RPMI7951 (cell line): ENCODE measurements at places on chromosomes 6 and 20.
A peak's percentile ranks its signal among the peaks of the same experiment; 100 is the strongest.

GRCh38 chr20:51497542-51498467, 44.7 kb downstream of the NFATC2 start:
- peak; percentile 76 for DNase-seq

DNA sequence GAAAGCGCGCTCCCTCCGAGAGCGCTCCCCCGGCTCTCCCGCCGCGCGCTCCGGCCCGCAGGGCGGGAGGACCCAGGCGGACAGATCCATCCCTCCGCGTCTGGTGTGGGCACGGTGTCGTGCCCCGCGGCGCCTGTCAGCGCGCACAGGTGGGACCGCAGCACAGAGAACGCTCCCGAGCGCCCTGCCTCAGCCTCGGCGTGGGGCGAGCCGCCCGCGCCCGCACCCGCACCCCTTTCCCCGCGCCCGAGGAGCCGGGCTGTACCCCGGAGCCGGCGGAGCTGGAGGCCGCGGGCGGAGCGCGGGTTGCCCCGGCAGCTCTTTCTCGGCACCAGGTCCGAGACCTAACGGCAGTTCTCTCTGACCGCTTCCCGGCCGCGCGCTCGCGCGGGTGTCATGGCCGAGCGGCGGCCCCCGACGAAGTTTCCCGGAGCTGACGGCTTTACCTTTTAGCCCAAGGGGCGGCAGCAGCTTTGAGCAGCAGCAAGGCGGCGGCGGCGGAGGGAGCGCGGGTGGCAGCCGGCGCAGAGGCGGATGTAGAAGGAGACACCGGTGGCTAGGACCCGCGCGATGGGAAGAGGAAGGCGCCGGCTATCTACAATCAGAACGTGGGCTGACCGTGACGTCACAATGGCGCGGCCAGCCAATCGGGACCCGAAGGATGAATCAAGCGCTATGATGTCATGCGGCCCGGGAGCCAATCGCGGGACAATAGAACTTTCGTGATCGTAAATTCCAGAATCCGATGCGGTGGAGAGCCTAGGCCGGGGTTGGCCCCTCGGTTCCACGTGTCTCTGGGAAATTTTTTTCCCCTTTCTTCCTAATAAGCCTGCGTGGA, at the start of gene ELOVL5:
ELOVL5 (minus strand) TSS at position 580 of the 838 bp plus-strand sequence. CDS start 53,251 bp downstream, outside the sequence.
- DNase-seq: peak; percentile 98

DNA sequence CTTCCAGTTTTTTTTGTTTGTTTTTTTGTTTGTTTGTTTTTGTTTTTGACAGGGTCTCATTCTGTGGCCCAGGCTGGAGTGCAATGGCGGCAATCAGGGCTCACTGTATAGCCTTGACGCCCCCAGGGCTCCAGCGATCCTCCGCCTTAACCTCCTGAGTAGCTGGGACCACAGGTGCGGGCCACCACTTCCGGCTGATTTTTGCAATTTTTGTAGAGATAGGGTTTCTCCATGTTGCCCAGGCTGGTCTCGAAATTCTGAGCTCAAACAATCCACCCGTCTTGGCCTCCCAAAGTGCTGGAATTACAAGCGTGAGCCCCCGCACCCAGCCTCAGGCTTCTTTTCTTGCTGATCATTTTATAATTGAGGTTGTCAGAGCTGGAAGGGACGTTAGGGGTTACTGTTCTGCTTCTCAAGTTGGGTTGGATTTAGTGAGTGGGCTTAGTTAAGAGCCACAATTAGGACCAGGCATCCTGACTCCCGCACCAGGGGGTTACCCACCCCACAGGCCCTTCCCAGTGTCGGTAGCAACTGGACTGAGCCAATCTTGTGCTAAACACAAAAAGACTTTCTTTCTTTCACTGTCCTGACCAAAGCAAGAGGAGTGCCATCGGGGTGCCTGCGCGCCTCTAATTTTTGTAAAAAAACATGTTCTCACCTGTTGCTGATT, 13.1 kb upstream of the ZSCAN9 start:
- DNase-seq: peak; percentile 7

- peak; percentile 22 for DNase-seq
These were observed at the start of gene ADGRG6 for GRCh38 chr6:142301651-142302391. Gene ADGRG6, plus strand, starts transcription at chr6:142302007. Its CDS starts 323 bp downstream, at chr6:142302330.

GRCh38 chr6:35161266-35161665, 20.1 kb upstream of the TCP11 start:
- DNase-seq: no peak

DNA sequence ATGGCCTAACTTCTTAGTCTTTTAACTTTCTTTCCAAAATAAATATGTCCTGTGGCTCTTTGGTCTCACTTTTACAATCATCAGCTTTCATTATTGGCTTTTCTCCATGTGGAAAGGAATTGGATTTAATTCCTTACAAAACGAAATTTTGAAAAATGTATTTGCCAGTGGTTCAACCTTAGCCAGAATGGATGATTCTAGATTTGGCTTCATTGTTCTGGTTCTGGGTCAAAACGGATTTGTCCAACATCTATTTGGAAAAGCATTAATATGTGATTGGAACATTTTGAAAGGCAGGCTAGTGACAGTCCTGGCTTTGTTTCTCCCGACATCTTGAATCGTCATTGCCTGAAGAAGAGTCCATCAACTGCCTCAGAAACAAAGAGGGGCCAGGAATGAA, 59.2 kb downstream of the TENT5A start:
- DNase-seq: no peak

- DNase-seq: no peak
These were observed 345.9 kb downstream of the TAF4 start for GRCh38 chr20:61719691-61720347.

DNA sequence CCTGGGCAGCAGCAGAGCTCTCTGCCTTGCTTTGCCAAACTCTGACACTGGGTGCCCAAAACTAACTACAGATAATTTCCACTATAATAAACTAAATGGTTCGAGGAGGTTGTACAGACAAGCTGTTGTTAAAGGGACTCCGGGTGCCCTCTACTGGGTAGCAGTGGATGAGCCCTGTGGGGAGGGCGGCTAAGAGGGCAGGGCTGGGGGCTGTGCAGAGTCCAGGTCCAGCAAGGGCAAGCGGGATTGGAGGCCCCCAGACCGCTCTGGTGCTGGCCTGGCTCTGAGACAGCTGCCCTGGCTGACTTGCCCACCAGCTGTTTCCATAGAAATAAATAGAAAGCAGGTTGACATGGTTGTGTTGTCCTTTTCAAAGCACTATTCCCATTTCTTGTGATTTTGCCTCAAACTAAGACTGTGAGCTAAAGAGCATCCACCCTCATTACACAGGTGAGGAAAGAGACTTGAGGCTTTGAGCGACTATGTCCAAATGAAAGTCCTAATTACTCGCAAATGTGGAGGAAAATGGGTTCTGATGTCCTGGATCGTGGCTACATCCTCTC, 167.6 kb upstream of the CST7 start:
- DNase-seq: peak; percentile 68

- no peak for DNase-seq
These were observed 31.6 kb downstream of the TFAP2D start for GRCh38 chr6:50744976-50745375.

DNA sequence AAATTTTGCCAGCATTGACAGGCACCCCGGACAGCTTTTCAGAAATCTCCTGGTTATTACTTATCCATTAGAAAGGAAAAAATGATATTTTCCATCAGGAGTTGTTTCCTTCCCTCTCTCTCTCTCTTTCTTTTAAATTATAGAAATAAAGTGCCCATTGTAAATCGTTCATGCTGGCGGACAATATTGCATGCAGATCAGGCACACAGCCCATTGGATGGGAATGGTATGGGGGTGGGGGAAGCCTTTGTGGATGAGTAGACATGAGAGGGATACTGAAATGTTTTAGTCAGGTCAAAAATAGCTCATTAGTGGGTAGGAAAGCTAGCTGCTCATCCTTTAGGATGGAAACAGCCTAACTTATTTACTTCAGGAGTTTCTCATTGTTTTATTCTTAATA, 764.9 kb upstream of the MMS22L start:
- no peak for DNase-seq

GRCh38 chr6:146896960-146897701, 298.4 kb downstream of the ADGB start:
- no peak for DNase-seq

GRCh38 chr6:160260367-160260766, 1.7 kb upstream of the SLC22A2 start:
- DNase-seq: no peak

DNA sequence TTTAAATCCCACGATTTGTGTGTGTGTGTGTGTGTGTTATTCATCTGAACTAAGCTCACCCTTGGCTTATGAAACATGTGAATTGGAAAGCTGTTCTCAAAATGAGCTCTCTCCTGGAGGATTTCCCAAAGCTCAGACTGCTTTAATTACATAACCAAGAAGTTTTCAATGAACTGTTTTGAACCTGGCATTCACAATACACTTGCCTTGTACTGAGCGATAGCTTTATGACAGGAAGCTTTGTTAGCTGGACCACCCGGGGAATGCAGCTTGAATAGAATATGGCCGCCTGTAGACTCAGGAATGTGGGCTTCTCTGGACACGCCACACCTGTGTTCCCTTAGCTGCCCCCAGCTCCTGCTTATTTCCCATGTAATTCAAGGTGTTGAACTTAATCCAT, 71.4 kb upstream of the PREP start:
- no peak for DNase-seq

- DNase-seq: no peak
These were observed 23.8 kb upstream of the SAMHD1 start for GRCh38 chr20:36975099-36975818.

- no peak for DNase-seq
These were observed 137.8 kb downstream of the CENPW start for GRCh38 chr6:126477678-126478077.

DNA sequence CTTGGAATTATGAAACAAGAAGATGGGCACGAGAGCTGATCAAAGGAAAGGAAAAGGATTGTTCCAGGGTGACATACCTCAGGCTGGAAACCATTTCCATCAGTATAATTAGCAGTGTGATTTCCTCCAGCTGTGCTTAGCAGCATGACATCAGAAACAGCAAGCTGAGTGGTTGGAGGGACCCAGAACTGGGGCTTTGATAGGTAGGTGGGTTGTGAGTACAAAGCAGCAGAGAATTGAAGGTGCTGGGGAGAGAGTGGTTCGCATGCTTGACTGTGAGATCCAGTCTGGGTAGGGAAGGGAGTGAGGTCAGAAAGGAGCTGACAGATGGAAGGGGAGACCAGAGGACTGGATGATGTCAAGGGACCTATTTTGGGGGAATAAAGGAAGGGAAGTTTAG, 90.4 kb downstream of the CD164 start:
- no peak for DNase-seq

DNA sequence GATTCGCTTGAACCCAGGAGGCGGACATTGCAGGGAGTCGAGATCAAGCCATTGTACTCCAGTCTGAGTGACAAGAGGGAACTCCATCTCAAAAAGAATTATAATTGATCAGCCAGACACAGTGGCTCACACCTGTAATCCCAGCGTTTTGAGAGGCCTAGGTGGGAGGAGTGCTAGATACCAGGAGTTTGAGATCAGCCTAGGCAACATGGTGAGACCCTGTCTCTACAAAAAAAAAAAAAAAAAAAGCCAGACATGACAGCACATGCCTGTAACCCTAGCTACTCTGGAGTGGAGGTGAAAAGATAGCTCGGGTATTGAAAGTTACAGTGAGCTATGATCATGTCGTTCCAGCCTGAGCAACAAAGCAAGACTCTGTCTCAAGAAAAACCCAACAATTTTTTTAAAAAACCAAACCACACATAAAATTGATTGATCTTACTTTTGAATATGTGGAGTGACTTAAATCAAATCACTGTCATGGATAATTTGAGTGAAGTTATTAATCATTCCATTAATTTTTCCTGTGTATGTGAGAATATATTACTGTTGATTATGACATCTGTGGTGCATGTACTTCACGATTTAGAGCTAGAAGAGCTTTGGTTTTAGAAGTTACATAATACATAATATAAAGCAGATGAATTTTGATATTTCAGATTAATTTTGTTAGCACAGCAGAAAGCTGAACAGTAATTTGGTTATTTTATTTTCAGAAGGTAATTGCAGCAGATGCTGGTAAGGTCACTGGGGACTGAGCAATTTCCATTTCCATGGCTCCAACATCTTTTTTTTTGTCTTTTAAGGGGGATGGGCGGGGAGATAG, 34.4 kb downstream of the NCOA7 start:
- no peak for DNase-seq

GRCh38 chr6:69609836-69610472, 186.9 kb downstream of the LMBRD1 start:
- no peak for DNase-seq

- no peak for DNase-seq
These were observed 32.0 kb downstream of the ELMO2 start for GRCh38 chr20:46374383-46374782.

GRCh38 chr6:142712231-142712630, 232.7 kb downstream of the HIVEP2 start:
- no peak for DNase-seq

DNA sequence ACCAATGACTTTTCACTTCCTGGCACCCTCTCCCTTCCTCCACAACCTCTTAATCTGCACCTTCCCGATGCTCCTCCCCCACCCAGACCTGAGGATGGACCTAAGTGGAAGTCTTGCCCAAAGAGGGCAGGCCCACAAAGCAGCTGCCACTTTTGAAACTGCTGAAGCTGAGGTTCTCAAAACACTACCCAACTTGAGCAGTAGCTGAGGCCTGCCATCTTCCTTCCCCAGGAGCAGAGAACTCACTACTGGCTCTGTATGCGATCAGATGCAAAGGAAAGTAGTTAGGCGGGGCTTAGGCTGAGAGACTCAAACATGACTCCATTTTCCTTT, 1.5 kb downstream of the HM13 start:
- DNase-seq: no peak

- DNase-seq: no peak
These were observed 78.3 kb downstream of the RPP40 start for GRCh38 chr6:4925580-4925979.

DNA sequence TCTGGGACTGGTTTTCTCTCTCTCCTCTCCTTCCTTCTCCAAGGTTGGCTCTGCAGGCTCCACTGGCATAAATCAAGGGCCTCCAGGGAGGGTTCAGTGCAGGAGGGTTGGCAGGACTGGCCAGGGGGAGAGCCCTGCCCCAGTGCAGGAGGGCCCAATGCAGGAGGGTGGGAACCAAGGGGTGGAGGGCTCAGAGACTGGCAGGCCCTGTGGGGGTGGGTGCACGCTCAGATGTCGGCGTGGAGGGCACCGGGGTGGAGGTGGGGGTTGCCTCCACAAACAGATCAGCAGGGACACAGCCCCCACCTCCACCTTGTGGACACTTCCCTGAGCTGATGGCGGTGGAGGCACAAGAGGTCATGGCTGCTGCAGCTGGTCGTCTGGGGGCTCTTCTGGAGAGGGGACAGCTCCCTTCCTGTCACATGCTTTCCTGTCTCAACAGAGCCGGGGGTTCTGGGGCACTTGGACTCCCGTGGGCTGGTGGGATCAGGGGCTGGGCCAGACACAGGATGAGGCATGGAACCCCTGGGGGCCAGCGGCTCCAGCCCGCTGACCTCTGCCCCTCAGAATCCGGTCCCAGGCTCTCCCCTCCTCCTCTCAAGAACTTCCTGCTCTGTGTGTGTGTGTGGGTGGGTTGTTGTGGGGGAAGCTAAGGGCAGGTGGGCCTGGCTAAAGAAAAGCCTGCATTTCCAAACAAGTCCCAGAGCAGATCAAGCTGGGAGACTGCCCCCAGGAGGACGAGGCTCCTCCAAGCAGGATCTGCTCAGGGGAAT, 2.7 kb upstream of the ABHD16B start:
- DNase-seq: peak; percentile 70
